GM20000 (cell line): ENCODE measurements at places on chromosomes 1 and 21.

- no peak for DNase-seq
Observed at GRCh38 chr1:93093332-93094006, 14.4 kb downstream of the MTF2 start.

DNA sequence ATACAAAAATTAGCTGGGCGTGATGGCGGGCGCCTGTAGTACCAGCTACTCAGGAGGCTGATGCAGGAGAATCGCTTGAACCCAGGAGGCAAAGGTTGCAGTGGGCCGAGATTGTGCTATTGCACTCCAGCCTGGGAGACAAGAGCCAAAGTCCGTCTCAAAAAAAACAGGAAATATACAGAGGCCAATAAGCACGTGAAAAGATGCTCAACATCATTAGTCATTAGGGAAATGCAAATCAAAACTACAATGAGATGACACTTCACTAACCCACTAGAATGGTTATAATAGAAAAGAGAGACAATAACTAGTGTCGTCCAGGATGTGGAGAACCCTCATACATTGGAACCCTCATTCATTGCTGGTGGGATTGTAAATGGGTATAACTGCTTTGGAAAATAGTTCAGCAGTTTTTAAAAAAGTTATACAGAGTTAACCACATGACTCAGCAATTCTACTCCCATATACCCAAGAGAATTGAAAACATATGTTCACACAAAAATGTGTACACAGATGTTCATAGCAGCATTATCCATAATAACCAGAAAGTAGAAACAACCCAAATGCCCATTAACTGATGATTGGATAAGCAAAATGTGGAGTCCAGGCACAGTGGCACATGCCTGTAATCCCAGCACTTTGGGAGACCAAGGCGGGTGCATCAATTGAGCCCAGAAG is 6.4 kb upstream of the E2F2 start:
- DNase-seq: no peak

- DNase-seq: no peak
Observed at GRCh38 chr1:16294219-16295212, 57.5 kb upstream of the CPLANE2 start.

DNA sequence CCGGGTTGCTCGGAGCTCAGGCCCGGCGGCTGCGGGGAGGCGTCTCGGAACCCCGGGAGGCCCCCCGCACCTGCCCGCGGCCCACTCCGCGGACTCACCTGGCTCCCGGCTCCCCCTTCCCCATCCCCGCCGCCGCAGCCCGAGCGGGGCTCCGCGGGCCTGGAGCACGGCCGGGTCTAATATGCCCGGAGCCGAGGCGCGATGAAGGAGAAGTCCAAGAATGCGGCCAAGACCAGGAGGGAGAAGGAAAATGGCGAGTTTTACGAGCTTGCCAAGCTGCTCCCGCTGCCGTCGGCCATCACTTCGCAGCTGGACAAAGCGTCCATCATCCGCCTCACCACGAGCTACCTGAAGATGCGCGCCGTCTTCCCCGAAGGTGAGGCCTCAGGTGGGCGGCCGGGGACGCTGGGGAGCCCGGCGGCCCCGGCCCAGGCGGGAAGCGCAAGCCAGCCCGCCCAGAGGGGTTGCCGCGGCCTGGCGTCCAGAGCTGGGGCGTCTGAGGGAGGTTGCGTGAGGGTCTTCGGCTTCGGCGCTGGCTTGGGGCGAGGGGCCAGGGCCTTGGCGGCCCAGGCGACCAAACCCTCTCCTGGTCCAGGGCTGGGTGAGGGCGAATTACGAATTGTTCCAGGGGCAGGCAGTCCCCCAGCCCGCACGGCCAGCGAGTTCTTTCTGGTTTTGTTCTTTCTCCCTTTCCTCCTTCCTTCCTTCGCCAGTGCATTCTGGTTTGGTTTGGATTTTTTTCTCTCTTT is 805 bp downstream of the SIM2 start:
- DNase-seq: peak; percentile 51

DNA sequence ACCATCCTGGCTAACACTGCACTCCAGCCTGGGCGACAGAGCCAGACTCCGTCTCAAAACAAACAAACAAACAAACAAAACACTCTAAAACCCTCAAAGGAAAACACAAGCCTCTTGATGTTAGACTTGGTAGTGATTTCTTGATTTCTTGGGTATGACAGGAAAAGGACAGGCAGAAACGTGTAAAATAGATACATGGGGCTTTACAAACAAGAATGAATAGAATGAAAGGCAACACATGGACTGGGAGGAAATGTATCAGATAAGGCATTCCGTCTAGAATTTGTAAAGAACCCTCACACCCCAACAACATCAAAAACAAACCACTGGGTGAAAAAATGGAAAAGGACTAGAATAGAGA is 7.8 kb upstream of the PRXL2B start:
- DNase-seq: no peak

- no peak for DNase-seq
Observed at GRCh38 chr1:47875831-47876586, 121.2 kb downstream of the TRABD2B start.

DNA sequence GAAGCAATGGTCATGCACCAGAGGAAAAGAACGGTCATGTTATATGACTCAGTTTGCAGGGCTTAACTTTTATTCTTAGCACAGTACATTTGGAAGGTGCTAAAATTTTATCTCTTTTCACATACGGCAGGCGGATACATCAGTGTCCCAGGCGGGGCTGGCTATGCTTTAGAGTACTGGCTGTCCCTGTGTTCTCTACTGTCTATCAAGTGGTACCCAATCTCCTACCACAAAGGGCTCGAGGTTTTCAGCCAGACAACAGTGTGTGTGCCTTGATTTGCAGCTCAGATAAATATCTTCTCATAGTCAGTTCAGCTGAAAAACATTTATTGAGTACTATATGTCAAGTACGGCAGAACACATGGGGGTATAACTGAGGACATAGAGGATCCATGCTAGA is 65.3 kb downstream of the URB2 start:
- DNase-seq: no peak

GRCh38 chr1:12148958-12149790 is 17.6 kb upstream of the TNFRSF1B start:
- DNase-seq: peak; percentile 67

DNA sequence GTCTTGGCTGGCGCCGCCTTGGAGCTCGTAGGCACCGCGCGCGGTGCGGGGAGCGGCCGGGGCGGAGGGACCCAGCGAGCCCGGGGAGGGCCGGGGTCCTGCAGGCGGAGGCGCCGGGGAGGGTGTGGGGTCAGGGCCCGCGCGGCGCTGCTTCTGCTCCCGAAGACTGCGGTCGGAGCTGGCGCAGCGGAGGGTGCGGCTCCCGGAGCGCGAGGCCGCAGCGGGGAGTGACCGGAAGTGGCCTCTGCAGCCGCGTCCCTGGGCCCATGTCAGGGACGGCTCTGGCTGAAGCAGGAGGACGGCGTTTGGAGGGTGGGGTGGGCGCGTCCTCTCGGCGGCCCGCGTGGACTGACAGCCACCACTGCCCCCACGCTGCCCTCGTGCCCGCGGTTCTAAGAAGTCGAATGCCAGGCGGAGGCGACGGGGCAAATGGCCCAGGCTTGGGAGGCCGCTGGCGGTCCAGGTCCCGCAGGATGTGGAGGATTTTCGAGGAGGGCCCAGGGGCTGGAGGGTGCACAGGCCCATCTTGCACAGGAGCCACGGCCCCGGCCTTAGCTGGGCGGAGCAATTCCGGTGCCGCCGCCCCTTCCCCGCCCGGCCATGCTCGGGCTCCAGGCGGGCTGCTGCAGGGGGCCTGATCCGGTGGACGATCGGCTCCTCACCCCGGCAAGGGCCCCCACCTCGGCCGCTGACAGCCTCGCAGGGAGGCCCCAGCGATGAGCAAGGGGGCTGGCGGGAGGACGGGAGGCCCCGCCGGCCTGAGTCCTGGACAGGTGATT is 7.7 kb upstream of the ZNF669 start:
- DNase-seq: peak; percentile 63

DNA sequence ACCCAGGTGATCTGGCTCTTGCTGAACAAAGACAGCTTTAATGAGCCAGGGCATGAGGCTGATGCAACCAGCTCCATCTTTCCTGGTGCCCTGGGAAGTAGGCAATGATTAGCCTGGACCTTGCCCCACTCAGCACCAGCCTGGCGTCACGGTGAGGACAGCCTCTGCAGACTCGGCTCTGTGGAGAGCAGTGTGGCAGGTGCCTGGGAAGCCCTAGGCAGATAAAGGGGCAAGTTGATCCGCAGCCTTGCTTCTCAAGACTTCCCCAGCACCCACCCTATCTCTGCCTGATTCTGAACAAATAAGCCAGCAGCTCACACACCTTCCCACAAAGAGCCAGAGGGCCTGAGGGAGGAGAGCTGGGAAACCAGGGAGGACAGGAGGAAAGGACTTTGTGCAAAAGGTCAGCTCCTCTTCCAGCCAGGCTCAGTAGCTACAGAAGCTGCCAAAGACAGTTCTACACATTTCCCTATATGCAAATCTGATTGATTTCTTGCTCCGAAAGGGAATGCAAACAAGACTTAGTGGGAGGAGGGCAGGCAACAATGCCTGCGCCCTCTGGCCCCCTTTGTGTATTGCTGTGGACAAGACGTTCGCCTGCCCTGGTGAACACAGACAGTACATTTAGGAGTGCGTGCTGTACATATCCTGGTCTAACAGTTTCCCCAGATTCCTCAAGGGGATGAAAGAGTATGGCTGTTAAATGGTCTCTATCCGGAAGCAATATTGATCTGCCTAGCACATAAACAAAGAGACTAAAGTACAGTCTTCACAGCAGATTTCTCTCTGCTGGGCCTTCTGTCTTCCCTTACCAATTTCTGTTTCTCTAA is 63.8 kb downstream of the BCAR3 start:
- DNase-seq: no peak

DNA sequence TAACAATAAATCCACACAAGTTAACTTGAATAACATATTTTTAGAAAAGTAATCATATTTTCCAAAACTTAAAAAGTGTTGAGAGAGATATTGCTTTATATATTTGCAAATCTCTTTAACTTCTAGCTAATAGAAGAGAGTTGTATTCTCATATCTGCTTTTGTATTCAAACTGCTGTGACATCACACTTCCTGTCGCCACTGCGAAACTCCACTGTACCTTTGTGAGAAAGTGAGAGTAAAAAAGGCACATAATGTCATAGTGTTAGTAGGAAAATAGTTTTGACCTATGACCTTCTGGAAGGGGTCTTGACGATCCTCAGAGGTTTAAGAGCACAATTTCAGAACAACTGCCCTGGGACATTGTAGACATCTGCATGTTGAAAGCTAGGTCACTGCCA is 21.6 kb downstream of the AK5 start:
- DNase-seq: no peak

GRCh38 chr1:94551449-94551848 is 9.9 kb upstream of the F3 start:
- DNase-seq: no peak

GRCh38 chr1:47191940-47192457 is 2.2 kb upstream of the PDZK1IP1 start:
- no peak for DNase-seq

DNA sequence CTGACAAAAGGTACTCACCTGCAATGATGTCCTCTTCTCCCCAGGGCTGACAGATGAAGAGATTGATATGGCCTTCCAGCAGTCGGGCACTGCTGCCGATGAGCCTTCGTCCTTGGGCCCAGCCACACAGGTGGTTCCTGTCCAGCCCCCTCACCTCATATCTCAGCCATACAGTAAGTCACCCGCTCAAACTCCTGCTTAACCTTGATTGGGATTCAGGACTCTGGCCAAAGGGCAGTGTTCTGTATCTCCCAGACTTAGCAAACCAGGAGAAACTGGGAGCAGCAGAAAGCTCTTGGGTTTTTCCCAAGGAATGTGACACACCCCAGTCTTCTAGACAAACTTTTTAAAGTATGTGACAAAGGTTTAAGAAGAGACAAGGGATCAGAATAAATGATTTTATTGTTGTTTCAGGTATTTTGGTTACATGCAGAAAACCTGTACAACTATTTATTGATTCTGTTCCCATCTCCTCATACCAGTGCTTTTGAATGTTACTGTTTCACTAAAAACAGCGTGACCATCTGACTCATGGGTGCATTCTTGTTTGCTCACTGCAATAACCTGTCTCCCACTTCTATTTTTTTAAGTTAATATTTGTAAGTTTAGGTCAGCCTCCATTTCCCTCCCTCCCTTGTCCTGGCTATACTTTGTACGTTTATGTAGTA is 124.6 kb downstream of the PEX14 start:
- DNase-seq: no peak

DNA sequence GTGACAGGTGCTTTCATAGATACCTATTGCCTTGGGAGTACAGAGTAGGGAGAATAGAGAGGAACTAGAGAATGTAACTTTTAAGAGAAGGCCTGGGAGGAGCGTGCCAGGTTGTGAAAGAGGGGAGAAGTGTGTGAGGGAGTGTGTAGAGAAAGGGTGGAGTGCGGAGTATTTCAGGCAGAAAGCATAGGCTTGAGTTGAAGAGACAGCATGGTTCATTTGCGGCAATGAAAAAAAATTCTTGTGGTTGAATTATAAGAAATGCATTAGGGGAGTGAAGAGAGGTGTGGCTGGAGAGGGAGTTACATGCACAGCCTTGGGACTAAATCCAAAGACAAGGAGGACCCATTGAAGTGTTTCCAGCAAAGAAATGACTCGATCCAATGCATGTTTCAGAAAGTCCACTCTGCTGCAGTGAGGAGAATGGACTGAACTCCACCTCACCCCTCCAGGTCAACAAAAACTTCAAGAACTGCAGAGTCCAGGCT is 81.7 kb upstream of the ADAM30 start:
- no peak for DNase-seq

- DNase-seq: no peak
Observed at GRCh38 chr1:20711285-20712214, 6.3 kb downstream of the KIF17 start.

- DNase-seq: no peak
Observed at GRCh38 chr1:30968220-30968971, 59.8 kb upstream of the SDC3 start.

GRCh38 chr1:32491386-32491785 is 26.5 kb downstream of the ZBTB8B start:
- no peak for DNase-seq

DNA sequence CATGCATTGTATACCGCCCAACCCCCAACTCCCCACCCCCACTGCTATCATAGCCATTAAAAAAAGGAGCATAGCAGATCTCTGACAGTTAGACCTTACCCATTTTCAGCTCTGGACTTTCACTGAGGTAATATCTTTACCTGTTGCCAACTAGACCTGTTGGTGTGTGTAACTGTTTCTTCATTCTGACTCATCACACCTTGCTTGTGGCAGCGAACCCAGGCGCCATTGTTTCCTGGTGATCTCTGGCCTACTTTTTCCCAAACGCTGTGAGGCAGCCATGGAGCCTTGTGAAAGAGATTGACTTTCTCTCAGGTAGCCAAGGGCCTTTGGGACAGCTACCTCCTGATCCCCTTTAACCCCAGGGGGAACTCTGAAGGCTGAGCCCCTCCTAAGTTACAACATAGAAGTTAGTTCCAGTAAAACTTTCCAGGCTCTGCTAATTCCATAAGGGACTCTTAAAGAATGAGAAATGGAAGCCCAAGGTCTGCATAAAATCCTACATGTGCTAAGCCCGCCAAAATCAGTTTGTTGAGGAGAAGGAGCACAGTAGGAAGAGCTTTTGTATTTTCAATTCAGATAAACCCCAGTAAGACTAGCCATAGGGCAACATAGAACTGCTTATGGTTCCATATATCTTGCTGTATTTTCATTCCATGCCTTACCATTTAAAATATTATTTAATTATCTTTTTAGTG is 196.1 kb upstream of the CAMK1G start:
- DNase-seq: no peak
